Renal pelvis (tissue), 12 donors: ENCODE measurements at places on chromosomes 1 and 21.

DNA sequence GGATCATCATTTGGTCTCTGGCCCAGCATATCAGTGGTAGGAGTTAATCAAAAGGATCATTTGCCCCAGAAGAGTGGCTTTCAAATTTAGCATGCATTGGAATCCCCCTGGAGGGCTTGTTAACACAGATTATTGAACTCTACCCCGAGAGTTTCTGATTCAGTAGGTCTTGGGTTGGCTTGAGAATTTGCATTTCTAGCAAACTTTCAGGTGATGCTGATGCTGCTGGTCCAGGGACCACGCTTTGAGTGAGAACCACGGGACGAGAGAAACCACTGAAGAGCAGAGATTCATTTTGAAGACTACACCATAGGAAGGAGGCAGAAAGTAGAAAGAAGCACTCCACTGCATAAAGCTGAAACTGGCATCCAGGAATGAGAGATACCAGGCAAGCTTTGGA is 81.3 kb upstream of the DUSP10 start:
- DNase-seq = no peak

- DNase-seq = no peak
Observed at GRCh38 chr21:31688603-31689368, 29.3 kb downstream of the SOD1 start.

DNA sequence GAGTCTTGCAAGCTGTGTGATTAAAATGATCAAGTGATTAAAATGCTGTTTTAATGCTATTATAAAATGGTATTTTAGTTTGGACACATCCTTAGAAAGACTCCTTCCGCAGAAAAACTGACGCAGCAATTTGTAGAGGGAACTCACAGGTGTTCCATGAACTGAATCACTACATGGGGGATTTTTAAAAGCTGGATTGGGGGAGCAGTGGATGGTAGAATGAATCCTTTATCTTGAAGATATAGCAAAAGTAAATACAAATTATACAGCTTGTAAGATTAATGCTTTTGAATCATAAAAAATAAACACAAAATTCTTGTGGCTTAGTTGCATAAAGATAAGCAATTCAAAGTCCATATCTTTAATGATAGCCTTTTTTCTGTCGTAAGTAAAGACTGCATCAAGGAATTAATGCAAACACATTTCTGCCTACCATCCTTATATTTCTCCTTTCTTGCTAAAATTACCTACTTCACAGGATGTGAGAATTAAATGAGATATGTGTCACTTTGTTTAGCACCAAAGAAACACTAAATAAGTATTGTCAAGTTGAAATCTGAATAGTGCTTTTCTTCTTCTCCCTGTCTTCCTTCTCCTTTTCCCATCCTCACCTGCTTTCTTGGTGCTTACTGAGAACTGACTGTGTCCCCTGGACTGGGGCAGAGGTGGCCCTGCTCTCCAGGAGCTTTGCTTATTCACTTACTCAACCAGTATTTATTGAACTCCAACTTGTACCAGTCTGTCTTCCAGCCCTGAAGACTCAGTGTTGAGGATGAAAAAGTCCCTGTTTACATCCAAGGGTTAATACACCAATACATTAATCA is 61.5 kb upstream of the F3 start:
- DNase-seq = no peak

- peak; percentile 79 for DNase-seq
Observed at GRCh38 chr21:26965907-26966581, 844 bp downstream of the ADAMTS5 start.

DNA sequence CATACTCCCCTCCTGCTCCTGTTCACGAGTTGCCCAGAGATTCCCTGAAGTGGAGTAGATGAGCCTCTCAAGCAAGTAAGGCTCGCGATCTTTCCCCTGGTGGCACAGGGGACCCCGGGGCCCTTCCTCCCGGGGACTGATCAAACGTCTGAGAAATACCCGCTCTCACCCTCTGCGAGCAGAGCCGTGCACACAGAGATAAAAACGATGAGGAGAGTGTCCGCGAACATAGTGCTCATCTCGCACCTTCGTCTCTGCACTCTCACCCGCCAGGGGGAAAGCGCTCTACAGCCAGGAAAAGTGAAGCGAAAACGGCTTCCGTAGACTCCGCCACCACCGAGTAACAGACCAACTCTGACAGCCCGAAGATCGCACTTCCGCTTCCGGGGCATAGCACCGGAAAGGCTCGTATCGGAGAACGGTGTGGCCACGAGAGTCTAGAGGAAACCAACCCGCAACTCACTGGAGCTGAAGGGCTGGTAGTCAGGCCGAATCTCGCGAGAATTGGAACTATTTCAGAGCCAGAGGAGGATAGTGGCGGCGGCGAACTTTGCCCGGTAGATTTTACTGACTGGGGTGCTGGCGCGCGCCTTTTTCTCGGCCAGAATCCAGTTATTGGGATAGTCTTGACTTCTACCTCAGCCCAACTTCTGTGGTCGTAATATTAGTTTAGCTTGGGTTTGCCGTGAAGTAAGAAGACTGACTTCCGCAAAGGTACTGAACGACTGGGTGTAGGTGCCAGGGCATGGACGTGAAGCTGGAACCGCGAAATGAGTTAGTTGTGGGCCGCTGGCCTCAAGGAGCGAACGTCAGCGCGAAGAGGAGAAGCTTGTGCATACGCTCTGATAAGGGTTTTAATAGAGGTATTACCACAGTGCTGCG is at the start of gene TMCO1:
Gene TMCO1 (minus strand): TSS at position 356 of the 882 bp plus-strand sequence. CDS start 117 bp downstream, at position 239.
- peak; percentile 98 for DNase-seq

DNA sequence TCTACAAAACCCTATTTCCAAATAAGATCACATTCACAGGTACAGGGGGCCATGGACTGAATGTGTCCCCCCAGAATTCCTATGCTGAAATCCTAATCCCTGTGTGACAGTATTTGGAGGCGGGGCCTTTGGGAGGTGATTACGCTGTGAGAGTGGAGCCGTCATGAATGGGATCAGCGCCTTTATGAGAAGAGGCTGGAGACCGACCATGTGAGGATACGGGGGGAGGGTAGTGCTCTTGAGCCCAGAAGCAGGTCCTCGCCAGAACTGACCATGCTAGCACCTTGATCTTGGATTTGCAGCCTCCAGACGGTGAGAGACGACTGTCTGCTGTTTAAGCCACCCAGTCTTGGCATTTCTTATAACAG is 23.8 kb upstream of the KIF26B start:
- no peak for DNase-seq

GRCh38 chr1:242240077-242240476 is 241.2 kb upstream of the MAP1LC3C start:
- peak; percentile 46 for DNase-seq

GRCh38 chr21:36959020-36959835 is 7.2 kb downstream of the HLCS start:
- no peak for DNase-seq

DNA sequence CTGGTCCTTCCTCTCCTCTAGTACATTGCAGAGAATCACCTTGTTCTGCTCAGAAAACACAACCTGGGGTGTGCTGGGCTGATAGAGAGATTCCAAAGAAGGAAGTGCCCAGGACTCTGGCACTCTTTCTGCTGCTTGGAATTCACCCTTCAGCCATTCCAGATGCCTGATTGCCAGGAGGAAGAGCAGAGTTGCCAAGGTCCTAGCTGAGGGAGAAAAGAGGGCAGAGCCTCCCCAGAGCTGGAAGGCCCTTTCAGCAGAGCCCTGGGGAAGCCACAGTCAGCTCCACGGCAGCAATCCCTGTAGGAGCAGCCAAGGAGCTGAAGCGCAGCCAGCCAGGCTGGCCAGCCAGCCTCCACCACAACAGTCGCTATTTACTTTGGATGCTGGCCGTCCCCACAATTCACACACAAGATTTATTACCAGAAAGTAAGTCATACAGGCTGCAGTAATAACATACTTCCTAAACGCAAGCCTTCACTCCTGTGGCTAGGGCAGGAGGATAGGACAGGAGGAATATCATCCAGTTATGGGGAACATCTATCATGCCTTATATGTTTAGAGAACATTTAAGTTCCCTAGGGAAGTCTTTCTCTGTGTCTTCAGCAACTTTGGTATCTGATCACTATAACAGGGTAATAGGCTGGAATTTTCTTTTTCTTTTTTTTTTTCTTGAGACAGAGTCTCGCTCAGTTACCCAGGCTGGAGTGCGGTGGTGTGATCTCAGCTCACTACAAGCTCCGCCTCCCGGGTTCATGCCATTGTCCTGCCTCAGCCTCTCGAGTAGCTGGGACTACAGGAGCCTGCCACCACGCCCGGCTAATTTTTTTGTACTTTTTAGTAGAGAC is 36.6 kb upstream of the SLC44A3 start:
- peak; percentile 65 for DNase-seq
